Activated naive CD8-positive, alpha-beta T cell treated with anti-CD3 and anti-CD28 coated beads, Interleukin-2, amount 10 ng/mL, durations not matched to agents 7 days and 5 days (primary cell): ENCODE measurements at places on chromosomes 7 and 10. TPM values are rescaled to one million over a fixed set of nuclear protein-coding genes. Genes with fewer than 3 reads are reported as not detected.

Gene CAMK2B
- total RNA-seq: 0.11 TPM

Gene SHLD2
- total RNA-seq: 26.1 TPM

Gene OLAH
- total RNA-seq: 0.45 TPM

Gene PSD
- total RNA-seq: 3.6 TPM

Gene C10orf67
- 0.20 TPM for total RNA-seq

Gene SAMD9
- 65.4 TPM for total RNA-seq

Gene LRRC17
- total RNA-seq: not detected
